Activated T-cell treated with anti-CD3 and anti-CD28 coated beads, Interleukin-2, amount 50 U/mL, for 1 hour (primary cell): ENCODE measurements at places on chromosomes 13 and 19.

DNA sequence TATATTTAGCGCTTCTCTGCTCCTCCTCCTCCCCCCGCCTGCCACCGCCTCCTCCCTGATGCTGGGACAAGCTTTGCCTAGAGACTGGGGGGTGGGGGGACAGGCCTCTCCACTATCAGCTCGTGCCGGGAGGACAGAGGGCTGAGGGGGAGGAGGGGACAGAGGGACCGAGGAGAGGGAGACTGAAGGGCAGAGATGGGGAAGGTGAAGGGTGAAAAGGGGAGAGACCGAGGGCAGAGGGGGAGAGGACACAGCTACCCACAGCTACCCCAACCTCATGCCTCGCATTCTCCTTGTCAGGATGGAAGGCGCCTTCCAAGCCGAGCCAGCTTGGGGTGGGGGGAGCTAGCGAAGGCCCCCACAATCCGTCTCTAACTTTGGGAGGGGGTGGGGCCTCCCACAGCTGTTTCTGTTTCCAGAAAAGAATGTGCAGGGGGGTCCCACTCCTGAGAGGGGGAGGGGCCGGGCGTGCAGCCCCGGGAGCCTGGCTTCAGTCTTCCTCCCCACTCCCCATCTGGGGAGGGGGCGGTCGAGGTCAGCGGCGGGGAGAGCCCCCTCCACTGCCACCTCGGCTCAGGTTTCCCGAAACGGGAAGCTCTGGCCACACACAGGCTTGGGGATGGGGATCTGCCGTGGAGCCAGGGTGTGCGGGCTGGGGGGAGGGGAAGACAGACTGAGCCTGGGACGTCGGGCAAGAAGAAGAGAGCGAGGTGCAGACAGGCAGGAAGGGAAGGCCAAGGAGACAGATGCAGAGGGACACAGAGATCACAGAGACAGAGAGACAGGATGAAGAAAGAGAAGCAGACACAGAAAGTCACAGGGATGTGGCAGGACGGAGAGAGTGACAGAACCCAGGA, 1.6 kb downstream of the DACT3 start:
- no peak for DNase-seq

DNA sequence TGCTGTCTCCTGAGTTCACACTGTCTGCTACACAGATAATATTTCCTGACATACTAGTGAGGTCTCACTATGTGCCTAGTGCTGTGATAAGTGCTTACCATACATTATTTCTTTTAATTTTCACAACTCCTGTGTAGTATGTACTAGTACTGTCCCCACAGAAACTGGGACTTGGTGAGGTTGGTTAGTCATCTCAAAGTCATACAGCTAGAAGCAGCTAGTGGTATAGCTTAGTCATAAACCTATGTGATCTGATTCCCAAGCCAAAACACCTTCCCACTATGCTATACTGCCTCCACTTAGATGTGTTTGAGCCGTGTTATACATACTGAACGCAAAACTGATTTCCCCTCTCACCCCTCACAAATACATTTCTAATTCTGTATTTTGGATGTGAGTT, 10.5 kb downstream of the MTMR6 start:
- no peak for DNase-seq

- peak; percentile 57 for DNase-seq
Measured at GRCh38 chr13:27375686-27376326, 48.6 kb upstream of the GTF3A start.

GRCh38 chr19:435707-436412, 25.0 kb downstream of the SHC2 start:
- no peak for DNase-seq

DNA sequence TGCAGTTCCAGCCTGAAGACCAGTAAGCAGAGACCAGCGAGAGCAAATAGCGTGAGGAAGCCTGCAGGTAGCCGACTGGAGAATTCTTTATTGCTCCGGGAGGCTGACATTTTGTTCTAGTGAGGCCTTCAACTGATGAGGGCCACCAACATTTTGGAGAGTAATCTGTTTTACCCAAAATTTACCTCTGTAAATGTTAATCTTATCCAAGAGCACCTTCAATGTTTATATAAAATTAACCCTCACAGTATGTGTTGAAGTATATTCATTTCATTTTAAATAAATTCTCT, 546.4 kb upstream of the SLITRK5 start:
- no peak for DNase-seq

- no peak for DNase-seq
Measured at GRCh38 chr13:96020155-96020575, 33.0 kb downstream of the UGGT2 start.

- no peak for DNase-seq
Measured at GRCh38 chr19:44943801-44944249, 1.8 kb downstream of the APOC4 start.

- no peak for DNase-seq
Measured at GRCh38 chr19:1769645-1769985, 16.3 kb downstream of the ONECUT3 start.

DNA sequence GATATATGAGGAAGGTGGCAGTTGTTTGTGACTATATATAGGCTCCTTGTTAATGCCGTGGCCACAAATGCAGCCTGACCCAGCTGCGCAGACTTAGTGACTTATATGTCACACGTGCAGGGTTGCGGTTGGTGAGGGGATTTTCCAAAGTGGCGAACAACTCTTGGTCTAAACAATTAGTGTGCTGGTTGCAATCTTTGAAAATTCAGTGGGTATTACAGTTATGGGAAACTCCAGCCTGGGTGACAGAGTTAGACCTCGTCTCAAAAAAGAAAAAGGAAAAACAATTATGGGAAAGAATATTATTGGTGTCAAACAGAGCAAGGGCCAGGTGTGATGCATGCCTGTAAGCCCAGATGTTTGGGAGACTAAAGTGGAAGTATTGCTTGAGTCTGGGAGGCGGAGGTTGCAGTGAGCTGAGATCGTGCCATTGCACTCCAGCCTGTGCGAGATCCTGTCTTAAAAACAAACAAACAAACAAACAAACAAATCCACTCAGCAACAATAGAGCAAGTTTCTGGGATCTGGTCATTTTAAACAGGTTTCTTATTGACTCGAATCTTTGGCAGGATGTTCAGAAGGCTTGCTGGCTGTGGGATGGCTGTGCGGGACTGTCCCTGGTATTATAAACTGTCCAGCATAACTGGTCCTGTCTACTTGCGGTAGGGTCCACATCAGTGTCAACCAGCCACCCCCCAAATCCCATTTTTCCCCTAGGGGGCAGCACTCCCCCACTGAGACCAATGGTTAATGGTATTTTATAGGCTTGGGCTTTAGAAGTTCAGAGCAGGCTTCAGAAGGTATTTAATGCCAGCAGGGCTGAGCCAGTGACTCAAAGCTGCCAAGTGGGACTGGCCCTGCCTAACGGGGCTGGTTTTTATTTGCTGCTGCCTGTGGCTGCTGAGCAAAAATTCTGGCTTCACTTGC, 15.4 kb downstream of the RELB start:
- peak; percentile 66 for DNase-seq

DNA sequence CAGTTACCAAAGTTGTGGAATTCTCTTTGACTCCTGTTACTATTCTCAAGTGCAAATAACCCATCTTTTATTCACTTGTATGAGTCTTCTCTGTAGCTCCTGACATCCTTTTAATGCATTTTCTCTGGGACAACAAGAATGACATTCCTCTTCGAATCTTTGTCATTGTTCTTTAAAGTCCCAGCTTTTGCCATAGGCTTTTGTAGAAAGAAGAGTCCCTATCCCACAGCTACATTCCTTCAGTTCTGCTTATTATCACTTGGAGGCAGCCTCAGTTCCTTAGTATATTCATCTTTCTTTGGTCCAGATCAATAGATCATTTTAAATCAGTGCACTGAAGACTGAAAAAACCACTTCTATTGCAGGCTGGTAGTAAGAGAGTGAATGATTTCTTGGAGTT, 560.2 kb downstream of the DACH1 start:
- DNase-seq: no peak

GRCh38 chr13:75788481-75788981, 152.4 kb downstream of the LMO7 start:
- no peak for DNase-seq

DNA sequence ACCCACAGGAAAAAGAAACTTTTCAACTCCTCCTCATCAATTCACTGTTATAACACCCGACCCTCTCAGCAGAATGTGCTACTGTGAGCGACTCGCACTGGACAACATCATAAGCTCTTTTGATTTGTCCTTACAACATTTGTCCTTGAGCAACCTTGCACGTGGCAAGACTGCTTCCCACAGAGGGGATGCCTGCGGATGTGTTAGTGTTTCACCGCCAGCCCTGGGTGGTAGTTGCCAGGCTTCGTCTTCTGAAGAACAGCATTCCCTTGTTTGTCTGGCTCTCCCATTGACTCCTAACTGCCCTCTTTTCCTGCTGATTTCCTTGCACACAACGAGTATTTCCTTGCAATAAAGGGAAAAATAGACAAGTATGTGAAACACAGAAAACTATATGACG, 111.4 kb upstream of the SLC7A1 start:
- DNase-seq: no peak

DNA sequence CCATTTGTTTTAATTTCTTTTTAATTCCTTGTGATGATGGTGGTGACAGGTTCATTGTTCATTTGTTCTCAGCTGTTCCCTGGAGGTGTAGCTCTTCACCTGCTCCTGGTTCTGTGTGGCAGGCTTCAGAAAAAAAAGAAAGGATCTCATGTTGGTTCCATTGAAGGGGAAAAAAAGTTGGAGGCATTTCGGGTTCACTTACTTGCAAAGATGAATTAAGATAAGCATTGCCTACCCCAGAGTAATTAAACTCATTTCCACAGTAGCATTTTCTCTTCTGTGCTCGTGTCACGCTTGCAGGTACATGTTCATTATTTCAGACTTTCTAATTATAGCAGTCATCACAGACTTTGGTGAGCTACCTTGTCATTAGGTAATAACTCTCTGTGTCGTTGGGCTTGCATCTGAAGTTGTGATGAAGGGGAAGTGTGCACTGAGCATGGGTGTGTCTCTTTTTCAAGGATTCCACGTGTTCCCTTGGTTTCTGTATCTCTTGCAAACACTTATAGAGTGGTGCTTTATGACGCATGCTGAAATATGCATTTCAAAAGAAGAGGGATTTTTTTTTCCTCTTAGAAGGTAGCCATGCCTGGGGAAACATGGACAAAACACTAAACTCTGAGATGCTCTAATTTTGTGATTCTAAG, 69.1 kb downstream of the MTUS2 start:
- DNase-seq: no peak

DNA sequence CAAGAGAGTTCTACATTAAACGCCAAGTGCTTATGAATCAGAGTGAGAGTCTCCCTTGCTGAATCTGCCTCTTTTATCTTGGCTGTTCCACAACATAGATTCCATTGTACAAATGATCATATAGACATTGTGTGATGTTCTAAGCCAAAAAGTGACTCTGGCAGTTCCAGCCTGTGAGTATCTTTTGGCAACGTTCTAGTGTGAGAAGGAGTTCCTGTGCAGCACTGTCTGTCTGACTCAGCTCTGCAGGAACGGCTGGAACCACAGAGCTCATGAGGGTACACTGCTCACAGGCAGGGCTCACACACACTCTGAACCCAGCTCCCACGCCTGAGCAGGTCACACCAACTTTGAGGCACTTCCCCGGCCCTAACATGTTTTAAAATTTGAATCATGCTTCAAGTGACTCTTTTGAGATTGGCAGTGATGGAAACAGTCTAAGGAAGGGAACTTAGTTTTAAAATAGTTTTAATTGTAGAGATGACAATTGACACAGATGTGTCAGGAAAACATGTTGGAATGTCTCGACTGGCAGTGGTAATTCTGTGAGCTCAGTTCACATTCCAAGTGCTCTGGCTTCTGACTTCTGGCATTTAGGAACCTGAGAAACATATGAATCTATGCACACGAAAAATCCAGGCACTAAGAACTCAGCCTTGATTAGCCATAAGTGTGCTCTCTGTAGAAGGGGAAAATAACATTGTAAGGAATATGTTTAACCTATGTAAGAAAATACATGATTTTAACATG, 272.0 kb downstream of the UQCRFS1 start:
- DNase-seq: no peak

- no peak for DNase-seq
Measured at GRCh38 chr13:110562696-110563462, 1.4 kb upstream of the RAB20 start.

DNA sequence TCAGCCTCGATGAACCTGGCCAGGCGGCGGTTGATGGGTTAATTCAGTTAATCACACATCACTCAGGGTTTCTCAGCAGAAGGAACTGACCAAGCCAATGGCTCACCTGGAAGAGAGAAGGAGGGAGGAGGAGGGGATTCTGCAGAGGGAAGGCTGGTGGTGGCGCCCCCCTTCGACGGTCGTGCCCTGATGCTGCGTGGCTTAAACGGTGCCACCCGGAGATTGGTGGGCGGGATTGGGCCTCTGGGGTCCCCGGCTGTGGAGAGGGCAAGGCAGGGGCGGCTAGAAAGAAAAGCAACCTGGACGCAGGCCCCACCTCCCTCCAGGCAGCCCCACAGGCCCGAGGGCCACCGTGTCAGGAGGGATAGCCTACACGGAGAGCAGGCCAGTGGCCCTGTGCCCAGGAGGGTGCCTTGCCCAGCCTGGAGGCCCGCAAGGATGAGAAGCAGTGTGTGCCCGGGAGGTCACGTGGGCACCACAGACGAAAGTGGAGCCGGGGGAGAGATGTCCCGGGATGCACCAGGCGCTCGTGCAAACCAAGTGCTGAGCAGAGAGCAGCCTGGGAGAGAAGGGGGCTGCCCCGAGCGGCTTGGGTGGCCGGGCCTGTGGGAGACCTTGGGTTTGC, 16.0 kb downstream of the CSNK1G2 start:
- DNase-seq: no peak

DNA sequence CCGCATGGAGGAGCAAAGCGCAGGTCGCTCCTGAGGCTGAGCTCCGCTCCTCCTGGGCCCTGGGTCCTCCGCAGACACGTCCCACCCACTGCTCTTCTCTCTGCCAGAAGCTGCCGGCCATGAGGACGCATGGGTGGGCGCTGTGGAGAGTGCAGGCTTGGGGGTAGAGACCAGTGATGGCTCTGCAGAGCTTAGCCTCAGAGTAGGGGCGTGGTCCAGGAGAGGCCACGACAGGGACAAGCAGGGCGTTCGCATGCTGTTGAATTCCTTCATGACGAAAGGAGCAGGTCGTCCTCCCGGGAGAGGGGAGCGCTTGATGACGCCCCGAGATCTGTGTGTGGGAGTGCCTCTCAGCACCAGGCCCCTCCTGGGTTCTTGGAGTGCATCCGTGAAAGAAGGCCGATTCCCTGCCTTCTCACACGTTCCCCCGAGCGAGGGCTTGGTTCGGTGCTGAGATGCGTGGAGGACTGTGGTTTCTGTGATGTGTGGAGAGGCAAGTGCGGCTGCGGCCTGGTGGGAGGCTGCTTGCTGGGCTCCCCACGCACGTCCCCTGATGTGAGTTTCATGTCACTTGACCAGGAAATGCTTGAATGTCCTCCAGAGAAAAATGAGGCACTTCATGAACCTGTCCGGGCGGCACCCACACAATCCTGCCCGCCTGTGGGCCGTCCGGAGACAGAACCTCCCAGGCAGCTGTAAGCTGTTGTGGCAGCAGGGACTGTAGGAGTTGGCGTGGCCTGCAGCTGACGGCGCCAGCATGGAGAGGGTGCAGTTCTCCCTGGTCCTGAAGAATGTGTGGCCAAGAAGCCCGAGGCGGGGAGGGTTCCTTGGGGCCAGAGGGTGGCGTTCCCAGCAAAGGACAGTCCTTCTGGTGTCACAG, 4.5 kb downstream of the SF3A2 start:
- DNase-seq: no peak
